ENCODE measurements at places on chromosomes 2 and 18. TPM values are rescaled to one million over a fixed set of nuclear protein-coding genes. Genes with fewer than 3 reads are reported as not detected.

DNA sequence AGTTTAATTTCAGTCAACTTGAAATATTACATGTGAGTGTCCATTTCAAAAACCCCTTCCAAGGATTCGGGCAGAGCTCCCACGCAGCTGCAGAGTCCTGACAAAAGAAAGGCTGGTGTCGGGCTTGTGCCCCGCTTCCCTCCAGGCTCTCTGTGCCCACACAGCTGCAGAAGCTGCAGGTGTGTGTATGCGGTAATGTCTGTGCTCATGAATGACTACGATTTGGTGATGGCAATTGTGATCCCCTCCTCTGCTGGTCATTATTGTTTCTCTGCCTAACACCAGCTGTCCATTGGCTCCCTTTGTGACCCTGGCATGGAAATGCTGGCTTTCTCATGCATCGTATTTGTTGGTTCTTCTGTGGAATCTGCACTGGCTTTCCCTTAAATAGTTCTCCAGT is 224.8 kb downstream of the NUP35 start:
- DNase-seq: no peak

- DNase-seq: no peak
Measured at GRCh38 chr2:7432436-7432835, 515.2 kb downstream of the RNF144A start.

DNA sequence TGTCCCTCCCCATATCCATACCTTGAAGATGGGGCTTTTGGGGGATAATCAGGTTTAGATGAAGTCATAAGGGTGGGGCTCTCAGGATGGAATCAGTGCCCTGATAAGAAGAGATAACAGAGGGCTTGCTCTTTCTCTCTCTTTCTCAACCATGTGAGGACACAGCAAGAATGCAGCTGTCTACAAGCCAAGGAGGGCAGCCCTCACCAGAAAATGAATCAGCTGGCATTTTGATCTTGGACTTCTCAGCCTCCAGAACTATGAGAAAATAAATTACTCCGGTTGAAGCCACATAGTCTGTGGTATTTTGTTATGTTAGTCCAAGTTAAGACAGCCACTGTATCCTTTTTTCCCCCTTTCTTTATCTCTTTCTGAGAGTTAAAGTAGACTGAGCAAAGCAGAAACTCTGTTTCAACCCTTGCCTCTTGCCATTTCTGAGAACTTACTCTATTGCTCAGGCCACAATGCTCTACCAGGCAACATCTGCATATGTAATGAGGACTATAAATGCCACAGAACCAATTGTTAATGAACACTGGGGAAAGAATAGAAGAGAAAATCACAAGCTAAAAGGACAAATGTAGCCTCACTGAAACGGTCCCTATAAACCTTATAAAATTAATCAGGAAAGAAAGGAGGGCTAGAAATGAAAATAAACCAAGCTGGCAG is 56.9 kb downstream of the SRBD1 start:
- DNase-seq: no peak

DNA sequence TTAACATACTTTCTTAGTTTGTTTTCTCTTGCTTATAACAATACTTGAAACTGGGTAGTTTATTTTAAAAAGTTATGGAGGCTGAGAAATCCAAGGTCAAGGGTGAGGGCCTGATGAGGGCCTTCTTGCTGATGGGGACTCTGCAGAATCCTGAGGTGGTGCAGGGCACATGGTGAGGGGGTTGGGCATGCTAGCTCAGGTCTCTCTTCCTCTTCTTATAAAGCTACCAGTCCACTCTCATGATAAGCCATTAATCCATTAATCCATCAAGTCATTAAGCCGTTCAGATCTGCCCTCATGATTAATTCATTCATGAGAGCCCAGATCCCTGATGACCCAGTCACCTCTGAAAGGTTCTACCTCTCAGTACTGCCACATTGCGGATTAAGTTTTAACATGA is 21.4 kb downstream of the ALMS1 start:
- no peak for DNase-seq

CIDEA gene
- not detected for total RNA-seq

THUMPD2 gene
- 13.7 TPM for total RNA-seq

DHX57 gene
- total RNA-seq: 20.6 TPM

GNAL gene
- total RNA-seq: 0.44 TPM

BMPR2 gene
- 65.2 TPM for total RNA-seq

Data from Panc1 (cell line).